ENCODE measurements at places on chromosomes 4 and X.

DNA sequence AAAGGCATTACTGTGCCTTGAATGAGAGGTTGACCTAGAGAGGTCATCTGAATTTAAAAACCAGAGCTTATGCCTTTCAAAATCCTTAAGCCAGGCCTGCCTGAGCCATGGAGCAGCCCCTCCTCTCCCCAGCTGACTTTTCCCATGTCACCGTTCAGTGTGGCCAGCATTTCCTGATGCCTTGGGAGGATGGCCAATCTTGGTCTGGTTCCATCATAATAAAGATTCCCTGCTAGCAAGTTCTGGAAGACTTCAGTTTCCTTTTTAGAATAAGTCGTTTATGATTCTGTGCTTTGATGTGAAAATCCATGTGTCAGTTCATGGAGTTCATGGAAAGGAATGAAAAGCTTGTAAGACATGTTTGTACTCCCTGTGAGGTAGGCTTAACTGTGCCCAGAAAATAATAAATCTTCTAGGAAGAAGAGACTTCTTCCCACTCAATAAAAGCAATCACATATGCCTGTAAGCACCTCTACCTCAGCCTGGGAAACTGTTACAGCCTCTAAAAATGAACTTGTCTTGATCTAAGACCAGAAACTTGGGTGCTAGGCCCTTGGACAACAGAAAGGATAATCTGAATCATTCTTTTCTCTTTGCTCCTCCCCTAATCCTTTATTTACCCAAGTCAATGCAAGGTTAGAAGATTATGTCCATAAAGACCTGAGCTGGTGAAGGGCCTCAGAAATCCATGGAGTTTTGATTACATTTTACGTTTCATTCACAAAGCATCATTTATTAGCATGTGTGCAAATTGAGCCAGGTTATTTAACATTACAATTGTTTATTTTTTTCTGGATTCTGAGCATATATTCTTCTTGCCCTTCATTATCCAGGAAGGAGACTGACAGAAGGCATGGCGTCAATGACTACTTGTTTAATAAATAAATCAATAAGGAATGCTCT lies 84.0 kb upstream of the TBC1D9 start:
- DNase-seq, result no peak

GRCh38 chrX:8520178-8520577 lies 55.5 kb downstream of the VCX3B start:
- DNase-seq, result no peak

DNA sequence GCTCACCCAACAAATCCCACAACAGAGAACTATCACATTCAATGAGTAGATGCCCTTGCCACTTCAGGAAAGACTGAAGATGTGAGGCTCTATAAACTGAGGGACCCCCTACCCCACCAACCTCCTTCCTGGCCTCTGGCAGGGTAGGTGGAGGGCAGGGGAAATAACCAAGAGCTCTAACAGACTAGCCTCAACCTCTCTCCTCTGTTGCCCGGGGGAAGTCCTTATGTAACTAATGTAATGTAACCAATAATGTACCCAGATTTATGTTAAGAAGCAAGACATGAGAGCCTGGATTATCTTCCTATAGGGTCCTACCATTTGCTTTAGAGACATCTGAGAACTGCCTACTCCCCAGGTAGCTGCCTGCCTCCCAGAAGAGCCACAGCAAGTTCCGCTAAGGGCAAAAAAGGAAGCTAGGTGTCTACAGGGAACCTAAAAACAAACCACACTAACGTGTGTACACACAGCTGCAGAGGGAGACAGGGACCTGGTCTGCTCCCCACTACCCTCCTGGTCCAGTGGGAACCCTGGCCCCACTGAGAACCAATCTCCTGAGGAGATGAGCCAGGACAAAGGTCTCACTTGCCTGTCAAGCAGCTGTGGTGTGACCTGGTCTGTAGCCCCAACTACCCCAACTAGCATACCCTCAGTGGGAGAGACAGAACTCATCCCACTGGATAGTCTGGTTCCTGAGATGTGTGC lies 17.7 kb downstream of the OTUD5 start:
- DNase-seq, result no peak

- no peak for DNase-seq
Measured at GRCh38 chr4:70533211-70533610, 14.8 kb downstream of the AMTN start.

DNA sequence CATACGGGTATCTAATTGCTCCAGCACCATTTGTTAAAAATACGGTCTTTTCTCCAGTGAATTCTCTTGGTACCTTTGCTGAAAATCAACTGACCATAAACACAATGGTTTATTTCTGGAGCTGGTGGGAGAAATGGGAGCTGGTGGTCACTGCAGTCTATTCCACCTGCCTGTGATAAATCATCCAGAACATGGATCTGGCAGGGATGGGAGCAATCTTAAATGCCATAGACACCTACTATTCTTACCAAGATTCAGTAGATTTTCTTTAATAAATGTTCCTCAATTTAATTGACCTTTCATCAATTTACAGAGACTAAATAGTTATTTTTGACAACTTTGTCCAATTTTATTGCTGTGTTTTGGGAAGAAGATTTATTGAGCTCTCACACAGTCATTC lies 68.1 kb downstream of the SLC9A7 start:
- DNase-seq, result no peak

- no peak for DNase-seq
Measured at GRCh38 chrX:154986826-154987575, 35.5 kb downstream of the F8 start.

- no peak for DNase-seq
Measured at GRCh38 chr4:139709660-139710059, 44.0 kb downstream of the MGST2 start.

DNA sequence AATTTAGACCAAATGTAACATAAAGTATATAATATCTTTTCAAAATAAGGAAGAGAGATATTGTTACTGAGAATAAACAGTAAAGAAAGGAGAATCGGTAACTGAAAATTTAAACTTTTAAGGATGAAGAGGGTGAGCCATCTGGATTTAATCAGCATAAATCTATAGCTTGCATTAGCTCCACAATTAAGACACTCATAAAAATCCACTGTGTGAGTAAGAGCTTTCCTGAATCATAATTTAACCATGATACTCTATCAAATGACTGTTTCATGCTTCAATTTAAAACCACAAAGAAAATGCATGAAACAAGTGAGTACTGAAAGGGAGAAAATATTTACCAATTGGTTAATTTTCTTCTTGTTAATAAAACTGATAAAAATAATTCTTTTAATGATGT lies 951.5 kb upstream of the SLIT2 start:
- no peak for DNase-seq

Measured in 8988T (cell line).